DMS53 (cell line): ENCODE measurements at places on chromosomes 16 and 17.
A peak's percentile ranks its signal among the peaks of the same experiment; 100 is the strongest.

GRCh38 chr17:58339755-58340404 lies 11.3 kb upstream of the TSPOAP1 start:
- no peak for DNase-seq

DNA sequence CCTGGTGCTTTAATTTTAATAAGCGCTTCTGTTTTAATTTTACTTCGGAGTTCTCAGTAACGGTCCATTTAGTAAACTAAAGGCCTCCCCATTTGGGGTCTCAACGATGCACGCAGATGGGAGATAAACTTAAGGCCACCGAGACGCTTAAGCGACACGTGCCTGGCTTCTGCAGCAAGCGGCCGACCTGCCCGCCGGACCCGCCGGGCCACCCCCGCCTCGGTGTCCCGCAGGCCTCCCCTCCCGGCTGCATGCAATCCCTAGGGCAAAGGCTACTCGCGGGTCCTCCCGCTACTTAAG lies 592 bp downstream of the GCSH start:
- no peak for DNase-seq

- no peak for DNase-seq
These were observed 101.0 kb upstream of the SHISA6 start for GRCh38 chr17:11140043-11140442.

- DNase-seq = peak; percentile 20
These were observed 14.2 kb downstream of the APOH start for GRCh38 chr17:66214884-66215528.

- no peak for DNase-seq
These were observed 34.8 kb downstream of the RFFL start for GRCh38 chr17:35028531-35029262.

DNA sequence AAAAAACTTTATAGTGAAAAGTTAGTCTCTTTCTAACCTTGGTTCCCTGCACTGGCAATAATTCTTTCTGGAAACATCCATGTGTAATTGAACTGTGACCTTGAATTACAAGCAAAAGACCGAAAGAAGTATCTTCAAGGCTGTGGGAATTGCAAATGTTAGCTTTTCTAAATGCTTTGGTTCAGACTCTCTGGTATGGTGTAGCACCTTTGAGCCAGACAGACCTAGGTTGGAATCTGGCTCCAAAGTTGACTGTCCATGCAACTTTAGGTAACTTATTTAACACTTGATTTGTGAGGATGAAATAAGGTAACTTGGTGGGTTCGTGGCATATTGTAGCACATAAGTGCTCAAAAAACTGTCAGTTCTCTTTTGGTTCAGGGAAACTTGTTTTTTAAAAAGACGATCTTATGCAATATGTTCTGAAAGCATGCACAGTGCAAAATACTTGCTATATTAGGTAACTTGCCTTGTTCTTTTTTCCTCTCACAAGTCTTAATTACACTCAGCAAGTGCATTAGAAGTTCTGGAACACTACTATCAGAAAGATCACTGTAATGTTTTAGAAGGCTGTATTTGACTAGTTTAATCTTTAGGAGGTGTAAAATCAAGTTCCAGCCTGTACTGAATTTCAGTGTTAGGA lies 46.3 kb downstream of the TANGO6 start:
- no peak for DNase-seq

DNA sequence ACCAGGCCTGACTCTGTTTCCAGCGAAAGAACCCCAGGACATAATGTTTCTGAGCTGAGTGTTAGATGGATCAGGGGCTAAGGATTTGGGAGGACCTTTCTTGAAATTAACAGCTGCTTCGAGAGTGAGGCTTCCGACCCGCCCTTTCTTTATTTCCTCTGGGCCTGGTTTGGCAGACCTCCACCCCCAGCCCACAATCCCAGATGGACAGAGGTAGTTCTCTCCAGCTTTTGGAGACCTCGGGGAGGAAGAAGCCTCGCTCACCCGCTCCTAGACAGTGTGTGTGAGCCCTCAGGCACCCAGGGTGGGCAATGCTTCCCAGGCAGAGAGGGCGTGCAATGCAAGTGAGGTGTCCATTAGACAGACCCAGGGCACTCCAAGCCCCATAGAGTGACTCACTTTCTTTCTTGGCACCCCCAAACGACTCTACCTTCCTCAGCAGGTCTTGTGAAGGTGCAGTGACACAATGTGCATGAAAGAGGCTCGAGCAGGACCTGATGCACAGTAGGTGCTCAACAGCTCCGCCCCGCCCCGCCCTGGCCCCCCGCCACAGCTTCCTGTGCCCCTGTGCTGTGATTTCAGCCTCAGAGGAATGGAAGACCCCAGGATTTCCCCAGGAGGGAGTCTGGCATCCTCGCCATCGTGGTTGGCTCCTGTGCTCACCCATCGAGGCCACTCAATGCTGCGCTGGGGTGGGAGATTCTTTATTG lies 50.7 kb upstream of the TOB1 start:
- DNase-seq = no peak

- no peak for DNase-seq
These were observed 680.8 kb upstream of the CDH8 start for GRCh38 chr16:62717026-62717425.

- no peak for DNase-seq
These were observed 24.7 kb downstream of the NTAN1 start for GRCh38 chr16:15031179-15031578.

GRCh38 chr17:58643147-58643546 lies 48.7 kb downstream of the TEX14 start:
- peak; percentile 18 for DNase-seq

DNA sequence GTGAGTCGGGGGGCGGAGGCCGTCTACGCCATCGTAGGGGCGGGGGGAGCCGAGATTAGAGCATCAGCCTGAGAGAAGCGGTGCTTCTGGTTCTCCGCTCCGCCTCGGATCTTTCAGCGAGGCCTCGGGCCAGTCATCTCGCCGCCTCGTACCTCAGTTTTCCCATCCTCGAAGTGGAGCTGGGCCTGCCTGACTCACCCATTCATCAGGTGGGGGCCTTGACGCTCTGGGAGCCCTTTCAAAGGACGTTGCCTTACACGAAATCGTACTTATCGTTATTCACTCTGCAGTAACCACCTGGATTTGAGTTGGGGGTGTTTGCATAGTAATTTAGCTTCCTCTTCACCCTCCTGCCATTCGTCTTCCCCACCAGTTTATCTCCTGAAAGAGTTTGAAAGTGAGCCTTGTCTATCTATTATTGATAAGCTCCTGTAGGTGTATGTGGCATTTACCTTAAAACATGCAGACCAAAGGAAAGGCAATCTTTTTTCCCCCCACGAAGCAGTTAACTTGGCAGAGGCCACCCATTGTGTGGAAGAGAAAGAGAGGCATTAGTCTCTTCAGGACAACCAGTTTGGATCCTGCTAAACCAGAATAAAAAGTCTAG lies 674 bp downstream of the TAF15 start:
- DNase-seq = peak; percentile 68
